Activated naive CD4-positive, alpha-beta T cell treated with anti-CD3 and anti-CD28 coated beads, Interleukin-2, amount 50 U/mL, for 72 hours (primary cell): ENCODE measurements at places on chromosomes 3 and 15.

- DNase-seq, result no peak
Measured at GRCh38 chr3:108062051-108062450, 28.8 kb downstream of the CD47 start.

DNA sequence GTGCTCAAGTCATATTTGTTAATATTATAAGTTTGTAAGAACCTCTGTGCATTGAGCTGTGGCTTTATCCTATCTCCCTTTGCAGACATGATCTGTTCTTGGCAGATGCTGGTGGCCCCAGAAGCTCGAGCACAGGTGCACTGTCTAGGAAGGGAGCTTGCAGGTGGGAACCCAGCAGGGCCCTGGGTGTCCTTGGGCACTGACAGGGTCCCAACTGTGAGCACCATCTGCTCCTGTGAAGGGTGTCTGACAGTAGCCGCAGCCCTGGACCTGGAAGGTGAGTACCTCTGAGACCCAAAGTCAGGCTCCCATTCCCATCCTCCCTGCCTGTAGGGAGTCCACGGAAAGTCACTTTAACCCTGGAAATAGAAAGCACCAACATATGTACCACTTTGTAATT is 2.4 kb upstream of the REC114 start:
- DNase-seq, result no peak

DNA sequence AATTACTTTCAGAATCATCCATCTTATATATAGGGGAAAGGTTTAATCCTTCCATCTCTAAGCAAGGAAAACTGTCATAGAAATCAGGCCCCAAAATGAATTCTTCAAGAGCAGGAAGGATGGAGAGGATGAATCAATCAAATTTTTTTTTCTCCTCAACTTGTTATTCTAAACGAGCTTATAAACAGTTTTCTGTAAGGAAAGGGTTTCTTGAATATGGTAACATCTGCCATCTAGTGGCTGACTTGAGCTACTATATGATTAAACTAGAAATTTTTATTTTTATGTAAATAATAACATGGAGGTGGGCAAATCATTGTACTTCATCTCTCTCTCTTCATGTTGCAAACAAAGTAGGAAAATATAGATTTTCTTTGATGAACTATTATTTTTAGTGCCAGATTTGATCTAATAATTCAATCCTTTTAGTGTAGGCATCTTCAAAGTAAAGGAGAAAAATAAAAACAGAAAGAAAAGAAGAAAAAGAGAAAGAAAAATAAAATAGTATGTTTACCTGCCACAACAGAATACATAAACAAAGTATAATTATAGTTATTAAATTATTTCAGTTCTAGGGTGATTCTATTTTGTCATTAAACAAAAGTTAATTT is 146.6 kb downstream of the SERPINI1 start:
- DNase-seq, result no peak

DNA sequence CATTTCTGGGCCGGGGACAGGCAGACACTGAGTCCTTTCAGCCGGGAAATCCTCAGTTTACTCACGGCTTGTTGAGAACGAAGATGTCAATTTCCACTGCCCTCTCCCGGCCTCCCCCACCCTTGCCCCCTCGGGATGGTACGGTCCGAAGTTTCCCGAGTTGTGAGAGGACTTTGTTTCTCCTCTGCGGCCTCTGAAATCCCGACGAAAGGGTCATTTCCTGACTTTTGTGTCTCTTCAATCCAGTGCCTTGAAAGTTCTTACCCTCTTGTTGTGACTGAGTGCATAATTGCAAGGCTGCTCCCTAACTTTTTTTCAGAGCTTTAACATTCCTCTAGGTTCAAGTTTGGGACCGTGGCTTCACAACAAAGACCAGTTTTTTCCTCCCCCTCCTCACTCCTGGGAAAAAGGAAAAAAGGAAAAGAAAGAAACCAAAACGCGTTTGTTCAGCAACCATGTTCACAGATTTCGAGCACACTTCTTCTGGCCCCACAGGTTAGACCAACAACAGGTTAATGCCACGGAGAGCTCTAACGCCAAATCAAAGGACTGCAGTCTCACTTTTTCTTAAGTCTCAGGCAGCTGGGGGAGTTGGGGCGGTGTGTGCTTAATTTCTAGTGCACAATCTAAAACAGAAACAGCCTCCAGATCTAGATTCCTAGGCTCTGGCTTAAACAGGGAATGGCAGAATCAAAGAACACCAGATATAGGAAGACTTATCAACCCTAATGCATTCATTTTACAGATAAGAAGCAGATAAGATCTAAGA is 138.9 kb downstream of the TMCO5A start:
- no peak for DNase-seq

GRCh38 chr15:20351448-20351971 is 190.1 kb downstream of the GOLGA6L6 start:
- peak; percentile 11 for DNase-seq

- no peak for DNase-seq
Measured at GRCh38 chr3:197367081-197367780, 68.8 kb upstream of the DLG1 start.
